ENCODE measurements at places on chromosomes 6 and 20.
A peak's percentile ranks its signal among the peaks of the same experiment; 100 is the strongest.

DNA sequence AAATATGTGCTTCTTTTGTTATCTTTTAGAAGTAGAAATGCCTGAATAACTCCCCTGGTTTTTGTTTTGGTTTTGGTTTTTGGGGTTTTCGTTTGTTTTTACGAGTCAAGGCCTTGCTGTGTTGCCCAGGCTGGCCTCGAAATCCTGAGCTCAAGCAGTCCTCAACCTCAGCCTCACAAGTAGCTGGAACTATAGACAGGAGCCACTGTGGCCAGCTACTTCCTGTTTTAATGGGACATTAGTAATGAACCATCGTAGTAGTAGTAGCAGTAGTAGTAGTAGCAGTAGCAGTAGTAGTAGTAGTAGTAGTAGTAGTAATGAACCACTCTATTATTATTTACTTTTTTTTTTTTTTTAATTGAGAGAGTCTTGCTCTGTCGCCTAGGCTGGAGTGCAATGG lies 66.0 kb downstream of the UBR2 start:
- no peak for DNase-seq

- DNase-seq = no peak
Observed at GRCh38 chr6:115838763-115839401, 221.8 kb downstream of the FRK start.

DNA sequence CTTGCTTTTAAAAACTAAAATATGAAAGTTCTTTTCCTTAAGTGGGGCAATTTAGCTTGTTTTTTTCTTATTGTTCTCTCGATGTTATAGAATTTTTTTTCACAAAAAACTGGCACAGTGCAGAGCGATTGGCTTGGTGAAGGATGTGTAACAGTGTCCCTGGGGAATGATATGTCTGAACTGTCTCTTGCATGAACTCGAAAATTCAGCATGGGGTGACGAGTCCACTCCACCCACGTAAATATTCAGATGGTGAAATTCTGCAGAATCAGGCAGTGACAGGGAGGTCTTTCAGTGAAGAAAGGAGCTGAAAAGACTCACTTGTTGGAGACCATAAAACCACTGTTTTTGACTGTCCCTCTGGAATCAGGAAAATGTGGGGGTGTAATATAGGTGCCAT lies 505.3 kb downstream of the MMUT start:
- no peak for DNase-seq

DNA sequence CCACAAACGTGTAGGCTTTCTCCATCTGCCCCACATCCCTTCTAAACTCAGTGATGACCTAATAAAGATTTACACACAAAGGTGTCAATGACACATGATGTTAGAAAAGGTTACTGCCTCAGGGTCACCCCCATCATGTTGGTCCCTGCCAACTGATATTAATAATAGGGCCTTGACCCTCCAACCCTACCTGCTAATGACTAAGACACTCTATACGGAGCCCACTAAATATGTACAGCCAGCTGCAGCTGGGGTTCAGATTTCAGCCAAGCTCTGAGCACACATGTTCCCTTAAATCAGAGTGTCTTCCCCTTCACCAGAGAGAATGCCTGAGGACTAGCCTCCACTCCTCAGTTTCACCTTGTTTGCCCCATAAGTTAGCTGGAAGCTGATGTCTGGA lies 67.4 kb upstream of the SNRPB2 start:
- DNase-seq = no peak

DNA sequence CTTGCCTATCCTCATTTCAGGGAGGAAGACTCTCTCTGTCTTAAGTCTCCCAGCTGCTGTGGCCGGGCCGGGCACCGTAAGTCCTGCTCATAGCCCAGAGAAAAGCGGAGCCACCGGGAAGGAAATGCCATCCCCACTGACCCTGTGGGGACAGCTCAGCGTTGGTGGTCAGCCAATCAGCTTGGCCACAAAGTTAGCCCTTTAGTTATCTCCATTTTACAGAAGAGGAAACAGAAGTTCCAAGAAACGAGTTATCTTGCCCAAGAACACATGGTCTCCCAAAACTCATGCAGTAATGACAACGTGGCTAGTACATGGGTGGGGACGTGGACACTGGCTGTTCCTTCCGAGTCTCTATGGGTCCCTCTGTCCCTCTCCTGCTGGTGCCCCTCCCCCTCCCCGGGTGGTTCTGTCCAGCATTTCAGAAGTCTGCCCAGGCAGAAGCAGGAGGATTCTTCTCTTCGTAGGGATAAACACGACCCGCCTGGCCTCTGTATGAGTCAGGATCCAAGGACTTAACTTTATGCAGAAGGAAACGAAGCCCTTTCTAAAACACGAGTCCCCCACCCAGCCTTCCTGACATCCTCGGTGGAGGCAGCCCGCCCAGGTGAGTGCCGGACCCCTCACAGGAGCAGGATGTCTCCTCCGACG lies 273.8 kb downstream of the CDH4 start:
- no peak for DNase-seq

DNA sequence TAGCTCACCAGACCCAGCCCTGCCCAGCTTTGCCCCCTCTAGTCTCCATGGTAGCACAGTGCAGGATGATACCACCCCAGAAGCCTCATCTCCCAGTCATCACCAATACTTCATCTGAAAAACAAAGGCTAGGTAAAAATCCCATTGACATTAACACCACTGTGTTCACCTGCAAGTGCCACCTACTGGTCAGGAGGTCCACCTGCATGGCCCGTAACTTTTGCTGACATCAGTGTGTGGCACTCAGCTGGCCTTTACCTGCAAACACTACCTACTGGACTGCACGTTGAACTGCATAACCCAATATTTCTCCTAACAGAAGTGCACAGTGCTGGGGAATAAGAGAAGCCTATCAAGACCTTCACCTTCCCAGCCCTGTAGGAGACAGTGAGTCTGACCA lies 234.7 kb upstream of the ADGRB3 start:
- no peak for DNase-seq

DNA sequence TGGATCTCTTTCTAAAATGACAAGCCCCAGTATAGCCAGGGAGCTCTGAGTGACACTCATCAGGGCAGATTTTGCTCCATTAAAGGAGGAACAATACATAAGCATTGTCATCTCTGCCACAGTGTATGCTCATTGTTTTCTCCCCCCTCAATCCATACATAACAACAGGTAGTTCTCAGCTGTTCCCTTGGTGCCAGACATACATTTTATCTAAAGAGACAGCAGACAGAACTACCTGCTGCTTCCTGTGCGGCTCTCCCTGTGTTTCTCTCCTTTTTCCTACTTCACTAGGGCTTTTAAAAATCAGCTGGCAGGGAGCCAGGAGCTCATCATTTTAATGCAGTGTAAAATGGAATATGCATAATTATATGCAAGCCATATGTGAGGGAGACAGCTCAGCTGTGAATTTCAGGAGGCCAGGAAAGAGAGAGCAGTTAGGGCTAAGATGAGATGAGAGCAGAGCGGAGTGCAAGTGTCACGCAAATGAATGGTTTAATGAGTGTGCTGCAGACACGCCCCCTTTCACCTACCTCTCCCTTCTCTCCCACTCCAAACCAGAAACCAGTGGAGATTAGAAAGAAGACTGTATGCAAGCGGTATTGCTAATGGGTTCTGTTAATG lies 96.0 kb downstream of the SOBP start:
- no peak for DNase-seq

DNA sequence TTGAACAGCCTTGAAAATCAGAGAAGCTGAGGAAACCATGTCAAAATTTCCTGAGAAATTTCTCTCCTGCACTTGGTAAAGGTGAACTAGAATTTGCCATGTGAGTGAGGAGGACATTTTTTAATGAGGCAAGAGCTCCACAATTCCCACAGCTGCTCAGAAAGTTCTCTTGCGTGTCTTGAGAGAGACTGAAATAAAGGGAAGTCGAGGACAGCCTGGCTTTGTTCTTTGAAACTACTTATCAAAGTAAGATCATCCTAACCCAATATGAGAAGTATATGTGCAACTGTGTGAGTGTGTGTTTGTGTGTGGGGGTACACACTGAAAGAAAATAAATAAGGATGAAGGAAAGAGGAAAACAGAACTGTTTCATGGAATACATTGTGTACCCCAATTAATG lies 163.4 kb downstream of the SLC24A3 start:
- DNase-seq = no peak

GRCh38 chr20:60055740-60056139 lies 97.5 kb downstream of the CDH26 start:
- no peak for DNase-seq

- no peak for DNase-seq
Observed at GRCh38 chr20:22402550-22402949, 181.8 kb downstream of the FOXA2 start.

GRCh38 chr6:106789428-106790148 lies 160.2 kb downstream of the QRSL1 start:
- DNase-seq = no peak

GRCh38 chr6:111871725-111872400 lies 1.4 kb downstream of the FYN start:
- no peak for DNase-seq

DNA sequence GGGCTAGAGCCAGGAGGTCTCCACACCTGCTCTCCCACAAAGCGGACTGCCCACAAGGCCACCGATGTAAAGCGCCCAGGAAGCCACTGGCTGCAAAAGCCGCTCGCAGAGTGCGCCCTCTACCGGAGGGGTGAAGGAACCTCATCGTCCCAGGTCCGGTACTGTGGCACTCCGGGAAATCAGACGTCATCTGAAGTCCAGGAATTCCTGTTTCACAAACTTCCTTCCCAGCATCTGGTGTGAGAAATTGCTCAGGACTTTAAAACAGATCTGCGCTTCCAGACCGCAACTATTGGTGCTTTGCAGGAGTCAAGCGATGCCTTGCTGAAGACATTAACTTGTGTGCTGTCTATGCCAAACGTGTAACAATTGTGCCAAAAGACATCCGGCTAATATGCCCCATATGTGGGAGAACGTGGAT lies 115.1 kb upstream of the ARID1B start:
- DNase-seq = peak; percentile 45

DNA sequence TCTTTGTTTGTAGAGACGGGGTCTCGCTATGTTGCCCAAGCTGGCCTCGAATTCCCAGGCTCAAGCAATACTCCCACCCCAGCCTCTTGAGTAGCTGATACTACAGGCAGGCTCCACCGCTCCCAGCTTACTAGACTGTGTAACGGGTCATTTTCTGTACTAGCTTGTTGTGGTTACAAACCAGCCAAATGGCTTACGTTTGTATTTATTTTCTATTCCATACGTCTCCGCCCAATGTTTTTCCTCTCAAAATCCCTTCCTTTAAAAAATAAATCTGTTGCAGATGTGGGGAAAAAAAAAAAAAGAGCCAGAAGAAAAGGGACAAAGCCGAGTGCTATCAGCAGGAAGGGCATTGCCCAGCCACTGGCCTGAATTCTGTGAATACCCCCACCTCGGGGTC lies 41.6 kb downstream of the PRND start:
- no peak for DNase-seq

DNA sequence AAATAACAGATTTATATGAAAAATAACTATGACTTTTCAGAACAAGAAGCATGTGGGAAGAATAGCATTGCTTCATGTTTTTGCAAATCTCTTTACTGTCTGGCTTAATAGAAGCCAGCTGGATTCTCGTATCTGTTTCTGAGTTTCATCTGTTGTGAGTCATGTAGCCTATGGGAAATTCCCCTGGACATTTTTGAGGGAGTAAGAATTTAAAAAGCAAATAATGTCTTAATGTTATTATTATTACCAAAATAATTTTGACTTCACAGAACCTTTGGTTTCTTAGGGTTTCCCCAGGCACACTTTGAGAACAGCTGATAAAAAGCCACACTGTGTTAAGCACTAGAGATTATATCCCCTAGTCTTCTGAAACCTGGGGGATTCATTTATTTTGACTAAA lies 75.8 kb downstream of the SYCP2L start:
- peak; percentile 74 for DNase-seq

DNA sequence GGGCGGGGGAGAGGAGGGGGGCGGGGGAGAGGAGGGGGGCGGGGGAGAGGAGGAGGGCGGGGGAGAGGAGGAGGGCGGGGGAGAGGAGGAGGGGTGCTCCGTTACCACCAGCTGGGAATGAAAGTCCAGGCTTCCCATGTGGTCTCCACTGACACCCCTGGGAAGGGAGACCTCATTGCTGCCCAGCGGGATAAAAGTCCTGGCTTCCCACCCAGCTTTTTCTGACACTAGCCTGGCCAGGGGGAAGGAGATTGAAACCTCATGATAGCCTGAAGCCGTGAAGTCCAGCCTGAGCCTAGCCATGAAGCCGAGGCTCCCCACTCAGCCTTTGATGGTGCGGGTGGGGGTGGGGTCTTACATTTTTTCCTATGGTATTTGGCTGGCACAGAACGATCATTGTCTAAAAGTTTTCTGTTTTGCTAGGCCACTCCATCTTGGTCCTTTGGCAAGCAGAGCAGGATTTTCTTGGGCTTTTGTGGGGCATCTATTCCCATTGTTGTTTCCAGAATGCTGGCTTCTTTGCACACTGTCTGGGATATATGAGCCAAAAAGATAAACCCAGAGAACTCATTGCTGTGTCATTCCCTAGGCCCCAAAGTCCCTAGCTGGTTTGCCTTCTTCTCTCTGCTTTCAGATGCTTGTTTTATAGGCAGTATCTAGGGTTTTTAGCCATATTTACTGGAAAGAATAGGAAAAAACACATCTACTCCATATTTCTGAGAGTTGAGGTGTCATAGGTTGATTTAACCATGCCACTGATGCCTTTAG lies 67.9 kb upstream of the RNF24 start:
- no peak for DNase-seq

DNA sequence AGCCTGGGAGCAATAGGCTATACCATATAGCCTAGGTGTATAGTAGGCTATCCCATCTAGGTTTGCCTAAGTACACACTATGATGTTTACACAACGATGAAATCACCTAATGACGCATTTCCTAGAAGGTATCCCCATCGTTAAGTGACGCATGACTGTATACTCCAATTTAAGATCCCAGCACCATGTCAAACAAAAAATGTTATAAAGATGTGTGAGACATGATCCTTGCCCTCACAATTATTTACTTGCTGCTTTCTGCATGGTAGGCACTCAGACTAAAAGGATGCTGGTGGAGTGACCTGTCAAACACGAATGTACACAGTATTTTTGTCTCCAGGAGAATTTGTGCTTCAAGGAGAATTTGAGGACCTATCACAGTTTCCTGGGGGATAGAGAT lies 32.3 kb downstream of the SNAP25 start:
- no peak for DNase-seq

- DNase-seq = no peak
Observed at GRCh38 chr6:91442342-91442741, 855.5 kb upstream of the MAP3K7 start.

- no peak for DNase-seq
Observed at GRCh38 chr6:21157186-21157929, 436.2 kb upstream of the SOX4 start.

DNA sequence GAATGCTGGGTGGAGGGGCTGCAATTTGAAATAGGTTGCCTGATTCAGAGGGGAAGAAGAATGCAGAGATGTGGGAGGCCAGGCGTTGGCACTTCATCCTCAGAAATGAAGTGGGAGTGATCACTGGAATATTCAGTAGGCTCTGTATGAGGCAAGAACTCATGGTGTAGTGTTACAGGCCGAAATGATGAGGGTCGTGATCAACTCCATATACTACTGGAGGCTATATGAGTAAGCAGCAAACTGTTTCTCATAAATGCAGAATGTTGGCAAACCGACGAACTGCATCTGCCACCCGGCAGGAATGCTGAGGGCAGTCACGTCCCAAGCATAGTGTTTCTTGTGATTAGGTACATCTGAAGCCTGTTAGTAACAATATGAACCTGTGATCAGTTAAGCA lies 12.7 kb downstream of the KCNS1 start:
- no peak for DNase-seq

- no peak for DNase-seq
Observed at GRCh38 chr20:2797136-2797983, 3.1 kb downstream of the CPXM1 start.

Data from smooth muscle cell of the brain vasculature (primary cell).